ENCODE measurements at places on chromosomes 6 and 20. TPM values are rescaled to one million over a fixed set of nuclear protein-coding genes. Genes with fewer than 3 reads are reported as not detected.
A peak's percentile ranks its signal among the peaks of the same experiment; 100 is the strongest.

DNA sequence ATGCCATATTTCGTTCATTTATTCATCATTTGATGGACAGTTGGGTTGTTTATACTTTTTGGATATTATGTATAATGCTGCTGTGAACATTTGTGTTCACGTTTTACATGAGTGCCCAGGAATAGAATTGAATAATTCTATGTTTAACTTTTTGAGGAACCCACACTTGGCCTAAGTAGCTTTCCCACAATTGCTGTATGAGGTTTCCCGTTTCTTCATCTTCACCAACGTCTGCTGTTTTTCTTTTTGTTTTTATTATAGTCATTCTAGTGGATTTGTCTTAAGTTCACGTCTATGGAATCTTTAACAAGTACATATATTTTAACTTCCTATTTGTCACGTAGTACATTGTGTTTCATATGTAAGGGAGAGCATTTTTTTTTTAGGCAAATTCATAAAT lies 110.3 kb downstream of the JARID2 start:
- no peak for DNase-seq

GRCh38 chr6:19382676-19383075 lies 454.5 kb upstream of the ID4 start:
- DNase-seq: no peak

DNA sequence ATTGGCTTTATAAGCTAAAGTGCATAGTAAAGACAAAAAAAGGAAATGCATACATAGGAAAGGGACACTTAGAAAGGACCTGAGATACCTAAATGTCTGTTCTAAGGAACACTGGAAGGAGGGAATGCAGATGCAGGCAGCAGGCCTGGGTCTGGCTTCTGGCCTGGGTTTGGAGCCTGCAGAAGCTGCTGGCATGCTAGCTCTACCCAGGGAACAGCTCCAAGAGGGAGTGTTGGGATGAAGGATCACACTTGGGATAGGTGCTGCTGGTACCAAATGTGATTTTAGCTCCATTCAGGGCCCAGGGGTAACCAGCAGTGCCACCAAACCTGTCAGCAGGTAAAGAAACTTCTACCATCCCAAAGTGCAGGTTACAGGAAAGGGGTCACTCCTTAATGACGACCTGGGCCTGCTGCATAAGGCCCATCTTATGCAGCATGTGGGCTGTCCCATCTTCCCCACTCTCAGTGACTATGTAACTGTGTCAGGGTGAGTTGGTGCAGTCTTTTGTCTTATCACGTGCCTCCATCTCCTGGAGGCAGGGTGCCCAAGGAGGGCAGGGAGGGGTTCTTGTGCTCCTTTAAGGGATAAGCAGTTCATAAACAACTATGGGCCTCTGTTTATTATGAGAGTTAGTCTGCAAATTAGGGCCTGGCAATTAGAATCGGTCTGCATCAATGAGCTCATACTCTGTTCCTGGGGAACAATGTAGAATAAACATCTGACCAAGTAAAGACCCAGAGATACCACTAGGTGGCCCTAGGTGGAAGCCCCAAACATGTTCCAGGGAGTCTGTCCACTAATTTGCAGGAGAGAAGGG lies 26.9 kb downstream of the DDX27 start:
- DNase-seq: peak; percentile 58

- DNase-seq: no peak
Measured at GRCh38 chr6:7135755-7136154, 28.0 kb downstream of the RREB1 start.

DNA sequence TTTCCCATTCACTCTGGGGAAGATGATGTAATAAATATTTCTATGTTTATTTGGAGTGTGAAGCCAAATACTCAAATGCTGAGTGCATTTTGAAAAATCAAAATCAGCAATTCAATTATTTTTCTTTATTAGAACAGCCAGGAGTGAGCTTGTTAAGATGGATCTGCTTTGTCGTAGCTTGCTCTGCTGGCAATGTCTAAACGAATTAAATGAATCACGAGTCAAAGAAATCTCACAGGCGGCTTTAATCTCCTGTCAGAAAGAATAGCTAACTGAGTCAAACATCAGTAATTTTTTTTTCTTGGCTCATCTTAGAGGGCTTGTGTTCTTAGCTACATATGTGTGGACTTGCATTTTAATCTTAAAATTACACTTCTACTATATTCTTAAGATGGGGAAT lies 100.2 kb upstream of the HMGN3 start:
- DNase-seq: no peak

GRCh38 chr6:50848989-50849795 lies 30.5 kb downstream of the TFAP2B start:
- DNase-seq: no peak

DNA sequence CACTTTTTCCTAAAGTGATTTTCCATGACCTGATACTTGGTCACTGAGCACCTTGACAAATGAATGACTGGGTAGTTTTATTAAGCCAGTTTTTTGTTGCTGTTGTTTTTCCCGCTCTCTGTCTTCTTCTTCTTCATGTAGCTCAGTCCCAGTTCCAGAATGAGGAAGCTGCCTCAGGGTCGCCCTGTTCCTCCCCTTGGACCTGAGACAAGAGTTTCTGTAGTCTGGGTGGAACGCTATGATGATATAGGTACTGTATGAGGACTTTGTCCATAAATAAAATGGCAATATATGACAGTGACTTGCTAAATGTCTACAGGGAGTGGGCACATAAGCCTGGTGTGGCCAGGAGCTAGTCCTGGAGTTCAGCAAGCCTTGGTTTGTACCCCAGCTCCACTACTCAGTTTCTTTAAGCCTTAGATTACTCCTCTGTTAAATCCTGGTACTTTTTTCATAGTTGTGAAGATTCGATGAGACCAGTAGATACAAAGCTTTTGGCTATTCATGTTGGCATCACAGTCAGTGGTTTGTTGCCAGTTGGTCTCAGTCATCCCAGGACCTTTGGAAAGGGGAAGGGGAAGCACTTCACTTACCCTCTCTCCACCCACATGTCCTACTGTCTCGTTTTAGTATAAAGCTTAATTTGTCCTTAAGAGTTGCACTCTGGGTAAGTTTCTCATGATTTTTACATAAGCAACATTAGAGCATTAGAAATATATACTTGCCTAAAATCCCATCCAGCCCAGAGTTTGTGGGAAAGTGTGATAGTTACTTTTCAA lies 11.1 kb upstream of the ADIG start:
- DNase-seq: no peak

GRCh38 chr6:167300902-167301777 lies 10.0 kb downstream of the UNC93A start:
- DNase-seq: no peak

The DYNLT2 gene
- 0.67 TPM for polyA plus RNA-seq

DNA sequence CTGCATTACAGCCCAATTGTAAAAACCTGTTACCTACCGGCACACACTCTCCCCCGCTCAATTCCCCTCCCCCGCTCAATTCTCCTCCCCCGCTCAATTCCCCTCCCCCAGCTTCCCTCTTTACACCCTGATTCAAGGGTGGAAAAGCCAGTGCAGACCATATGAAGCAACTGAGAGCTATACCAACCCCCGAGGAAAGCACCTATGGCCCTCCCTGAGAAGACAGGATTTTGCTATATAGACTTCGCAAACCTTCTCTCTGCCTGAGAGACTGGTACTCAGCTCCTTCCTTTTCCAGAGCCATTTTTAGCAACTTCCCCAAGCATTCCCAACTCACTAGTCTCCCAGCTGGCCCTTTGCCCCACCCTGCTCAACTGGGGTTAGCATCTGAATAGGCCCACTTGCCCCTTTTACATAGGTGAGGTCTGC lies 7.6 kb downstream of the GNAS-AS1 start:
- no peak for DNase-seq

DNA sequence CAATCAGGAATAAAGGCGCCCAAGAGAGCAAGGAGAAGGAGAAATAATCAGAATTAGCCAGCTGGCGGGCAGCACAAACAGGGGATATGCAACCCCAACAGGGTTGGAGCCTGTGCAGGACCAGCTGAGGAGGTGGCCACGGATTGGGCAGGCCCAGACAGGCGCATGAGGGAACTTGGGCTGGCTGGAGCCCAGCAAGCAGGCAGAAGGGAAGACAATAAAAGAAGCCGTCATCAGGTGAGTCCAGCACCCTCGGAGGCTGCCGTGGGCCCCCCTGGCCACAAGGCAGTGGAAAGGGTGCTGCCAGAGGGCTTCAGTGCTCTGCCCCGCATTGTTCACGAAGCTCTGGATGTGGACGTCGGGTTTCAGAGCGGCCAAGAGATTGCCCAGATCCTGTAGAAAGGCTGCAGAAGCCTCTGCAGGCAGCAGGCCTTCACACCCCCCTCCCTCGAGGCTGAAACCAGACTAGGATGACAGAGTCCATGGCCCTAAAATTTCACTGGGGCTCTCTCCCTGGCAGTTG lies 28.4 kb upstream of the MAFB start:
- no peak for DNase-seq

DNA sequence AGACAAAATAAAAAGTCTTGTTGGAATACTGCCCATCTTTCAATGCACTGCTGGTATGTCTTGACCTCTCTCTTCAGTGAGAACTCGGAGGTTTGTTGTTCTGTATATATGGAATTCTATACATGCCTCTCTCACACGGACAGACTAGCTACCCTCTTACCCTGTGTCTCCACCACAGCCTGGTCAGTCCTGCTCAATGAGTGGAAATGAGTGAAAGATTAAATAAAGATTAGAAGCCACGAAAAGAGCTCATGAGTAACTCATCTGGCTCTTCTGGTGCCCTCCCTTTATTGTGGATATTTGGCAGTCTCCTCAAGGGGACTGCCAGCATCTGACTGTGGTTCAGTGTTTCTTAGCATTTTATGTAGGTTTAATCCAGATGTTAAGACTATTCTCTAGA lies 262.8 kb upstream of the MAP3K7 start:
- DNase-seq: no peak

DNA sequence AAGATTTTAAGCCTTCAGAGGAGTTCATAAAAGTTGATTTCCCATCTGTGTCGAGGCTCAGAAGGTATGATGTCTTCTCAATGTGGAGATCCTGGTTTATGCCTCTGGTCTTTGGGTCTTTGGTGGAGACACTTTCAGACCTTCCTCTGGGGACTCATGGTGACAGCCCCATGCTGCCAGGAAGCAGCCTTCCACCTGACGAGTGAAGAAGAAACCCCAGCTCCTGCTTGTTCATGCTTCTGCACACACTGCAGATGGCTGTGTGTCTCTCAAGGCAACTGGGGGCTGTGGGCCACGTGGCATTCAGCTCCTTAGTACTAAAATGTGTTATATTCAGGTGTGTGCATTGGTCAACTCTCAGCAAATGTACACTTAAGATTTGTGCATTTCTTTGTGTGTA lies 4.9 kb upstream of the SCP2D1 start:
- DNase-seq: no peak

The SLC32A1 gene
- not detected for polyA plus RNA-seq

DNA sequence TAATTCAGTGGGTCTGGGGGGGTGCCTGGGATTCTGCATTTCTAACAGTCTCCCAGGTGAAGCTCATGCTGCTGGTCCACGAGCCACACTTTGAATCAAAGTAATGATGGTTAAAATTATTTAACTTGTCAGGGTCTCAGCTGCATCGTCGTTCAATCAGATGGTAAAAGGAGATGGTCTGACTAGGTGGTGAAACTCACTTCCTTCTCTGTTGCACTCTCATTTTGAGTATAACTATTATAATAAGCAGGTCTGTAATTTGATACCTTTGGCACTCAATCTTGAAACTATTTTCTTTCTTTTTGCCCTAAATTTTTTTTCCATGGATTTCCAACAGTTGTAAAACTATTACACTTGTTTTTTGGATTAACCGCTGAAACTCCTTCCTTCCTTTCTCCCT lies 292.5 kb downstream of the FARS2 start:
- no peak for DNase-seq

DNA sequence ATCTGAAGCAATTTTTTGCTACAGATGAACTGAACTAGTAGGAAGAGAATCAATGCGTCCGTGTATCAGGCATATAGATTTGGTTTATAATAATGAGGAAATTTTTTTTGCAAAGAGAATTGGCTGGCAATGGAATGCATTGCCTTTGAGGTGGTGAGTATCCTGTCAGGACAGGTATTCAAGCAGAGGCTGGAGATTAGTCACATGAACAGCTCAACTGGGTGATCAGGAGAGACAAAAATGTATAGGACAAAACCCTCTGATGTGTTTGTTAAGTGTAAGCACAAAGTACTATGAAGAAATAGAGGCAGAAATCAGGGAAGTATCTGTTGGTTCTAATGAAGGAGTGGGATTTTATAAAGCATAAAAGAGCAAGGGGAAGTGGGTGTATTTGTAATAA lies 80.5 kb downstream of the ISM1 start:
- DNase-seq: no peak

The VSX1 gene
- polyA plus RNA-seq: not detected

The MOG gene
- 0.19 TPM for polyA plus RNA-seq

GRCh38 chr6:7071405-7071804 lies 36.4 kb upstream of the RREB1 start:
- no peak for DNase-seq

The BHLHE23 gene
- polyA plus RNA-seq: not detected

- peak; percentile 34 for DNase-seq
Measured at GRCh38 chr6:42454428-42454791, 2.7 kb upstream of the TRERF1 start.

The UBE2V1 gene
- 73.9 TPM for polyA plus RNA-seq

- DNase-seq: no peak
Measured at GRCh38 chr6:38233161-38233791, 406.5 kb downstream of the BTBD9 start.

DNA sequence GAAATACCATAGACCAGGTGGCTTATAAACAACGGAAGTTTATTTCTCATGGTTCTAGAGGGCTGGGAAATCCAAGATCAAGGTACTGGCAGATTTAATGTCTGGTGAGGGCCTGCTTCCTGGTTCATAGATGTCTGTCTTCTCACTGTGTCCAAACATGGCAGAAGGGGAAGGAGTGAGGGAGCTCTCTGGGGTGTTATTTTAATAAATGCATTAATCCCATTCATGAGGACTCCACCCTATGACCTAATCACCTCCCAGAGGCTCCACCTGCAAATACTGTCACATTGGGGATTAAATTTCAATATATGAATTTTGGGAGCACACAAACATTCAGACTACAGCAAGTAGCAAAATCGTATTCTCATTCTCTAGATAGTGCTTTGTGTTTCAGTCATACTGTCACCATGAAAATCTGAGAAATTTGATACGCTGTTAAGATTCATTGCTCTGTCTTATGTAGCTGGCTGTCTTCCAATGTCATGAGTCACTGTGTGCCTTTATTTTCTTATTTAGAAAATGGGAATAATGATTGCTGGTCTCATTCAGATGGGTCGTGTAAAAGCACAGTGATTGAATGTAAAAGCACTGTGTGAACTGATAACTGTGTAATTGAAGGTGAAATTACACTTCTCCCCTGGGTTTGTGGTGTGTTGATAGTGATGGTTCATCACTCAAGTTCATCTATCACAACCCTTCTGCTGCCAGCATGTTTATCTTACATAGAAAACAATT lies 8.9 kb upstream of the ERVFRD-1 start:
- no peak for DNase-seq

- no peak for DNase-seq
Measured at GRCh38 chr6:154638369-154638768, 94.8 kb upstream of the SCAF8 start.
